GM18507 (cell line): ENCODE measurements at places on chromosomes 7 and 10.

DNA sequence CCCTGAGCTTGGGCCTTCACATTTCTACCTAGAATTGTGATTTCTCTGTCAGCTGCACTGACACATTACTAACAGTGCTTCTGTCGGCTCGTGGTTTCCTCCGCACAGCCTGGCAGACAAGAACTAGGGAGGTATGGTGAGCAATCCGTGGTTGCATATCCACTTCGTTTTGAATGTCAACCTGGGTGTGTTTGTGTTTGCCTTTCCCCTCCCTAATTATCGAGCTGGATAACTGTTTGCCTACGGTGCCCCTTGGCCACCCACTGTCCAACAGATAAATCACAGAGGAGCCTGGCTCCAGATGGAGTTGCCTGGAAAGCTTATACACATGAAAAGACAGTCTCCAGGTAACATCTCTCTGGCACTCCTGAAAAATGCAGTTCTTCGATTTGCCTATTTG is 228.8 kb downstream of the TRIL start:
- DNase-seq, result no peak

- no peak for DNase-seq
Measured at GRCh38 chr7:35355911-35356310, 102.0 kb upstream of the TBX20 start.

DNA sequence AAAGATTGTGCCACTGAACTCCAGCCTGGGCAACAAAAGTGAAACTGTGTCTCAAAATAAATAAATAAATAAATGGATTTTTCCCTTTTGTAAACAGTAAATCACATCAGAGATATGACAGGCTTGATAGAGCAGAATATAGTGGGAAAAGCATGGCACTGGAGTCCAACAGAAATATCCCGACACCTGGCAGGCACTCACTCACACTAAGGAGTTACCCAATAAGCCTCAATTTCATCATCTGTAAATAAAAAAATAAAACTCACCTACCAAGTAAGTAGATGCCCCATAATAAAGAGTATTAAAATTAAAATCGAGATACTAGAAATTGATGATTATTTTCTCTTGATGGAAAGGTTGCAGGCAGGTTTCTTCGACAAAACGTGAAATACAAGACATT is 1.7 kb downstream of the ATE1 start:
- DNase-seq, result no peak

DNA sequence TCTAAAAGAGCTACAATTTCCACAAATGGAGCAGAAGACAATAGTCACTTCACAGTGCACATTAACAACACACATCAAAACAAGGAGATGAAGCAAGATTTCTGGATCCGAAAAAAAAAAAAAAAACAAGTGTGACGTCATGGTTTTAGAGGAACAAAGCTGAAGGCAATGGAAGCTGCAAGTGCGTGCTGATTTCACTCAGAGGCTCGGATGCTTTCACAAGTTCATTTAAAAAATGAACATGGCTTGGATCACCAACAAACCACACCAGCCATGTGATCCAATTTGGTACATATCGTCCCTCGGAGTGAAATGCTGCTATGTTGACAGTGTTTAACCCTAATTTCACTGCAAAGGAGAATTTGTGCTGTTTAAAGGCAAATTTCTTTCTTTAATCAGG is 337.0 kb upstream of the PRKCQ start:
- no peak for DNase-seq

- DNase-seq, result no peak
Measured at GRCh38 chr10:113549856-113550255, 3.0 kb upstream of the HABP2 start.

- no peak for DNase-seq
Measured at GRCh38 chr10:33298110-33298509, 36.4 kb downstream of the NRP1 start.

GRCh38 chr7:55423277-55423711 is 58.2 kb downstream of the LANCL2 start:
- no peak for DNase-seq

- DNase-seq, result no peak
Measured at GRCh38 chr7:2520761-2521290, 1.3 kb downstream of the LFNG start.

GRCh38 chr10:101208543-101208942 is 20.7 kb downstream of the LBX1 start:
- no peak for DNase-seq

DNA sequence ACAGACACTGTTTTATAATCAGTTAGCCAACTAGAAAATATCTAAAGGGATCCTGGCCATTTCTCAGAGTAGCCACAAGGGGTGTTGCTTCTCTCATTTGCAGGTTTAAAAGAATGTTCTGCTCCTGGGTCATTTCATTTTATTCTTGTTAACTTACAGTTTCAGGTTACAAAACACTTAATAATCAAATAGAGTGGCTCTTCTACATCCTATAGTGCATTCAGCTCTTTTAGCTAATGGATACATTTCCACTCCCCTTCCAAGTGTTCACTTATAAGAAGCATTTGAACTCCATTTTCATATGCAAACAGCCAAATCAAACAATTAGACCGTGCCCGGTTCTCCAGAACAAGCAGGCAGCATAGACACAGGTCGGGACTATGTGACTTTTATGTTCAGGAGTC is 117.5 kb downstream of the TRIL start:
- DNase-seq, result no peak
